ENCODE measurements at places on chromosomes 7 and 10.

DNA sequence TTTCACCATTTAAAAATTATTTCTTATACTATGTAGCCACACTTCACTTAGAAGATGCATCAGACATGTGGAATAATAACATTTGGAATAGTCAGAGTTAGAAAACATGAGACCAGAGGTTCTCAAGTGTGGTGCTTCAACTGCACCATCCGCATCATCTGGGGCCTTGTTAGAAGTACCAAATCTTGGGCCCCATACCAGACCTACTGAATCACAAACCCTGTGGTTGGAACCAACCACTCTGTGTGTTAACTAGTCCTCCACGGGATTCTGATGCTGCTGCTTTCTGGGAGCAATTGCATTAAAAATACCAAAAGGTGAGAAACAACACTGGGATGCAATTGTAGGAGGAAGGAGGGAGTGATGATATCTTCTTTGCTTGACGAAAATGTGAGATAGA is 125.2 kb downstream of the GNAT3 start:
- no peak for DNase-seq

GRCh38 chr7:748446-748845 is 21.4 kb upstream of the PRKAR1B start:
- DNase-seq = no peak

GRCh38 chr10:75772153-75772887 is 340.9 kb downstream of the LRMDA start:
- no peak for DNase-seq

- no peak for DNase-seq
Measured at GRCh38 chr10:4549139-4549653, 276.8 kb upstream of the AKR1E2 start.

DNA sequence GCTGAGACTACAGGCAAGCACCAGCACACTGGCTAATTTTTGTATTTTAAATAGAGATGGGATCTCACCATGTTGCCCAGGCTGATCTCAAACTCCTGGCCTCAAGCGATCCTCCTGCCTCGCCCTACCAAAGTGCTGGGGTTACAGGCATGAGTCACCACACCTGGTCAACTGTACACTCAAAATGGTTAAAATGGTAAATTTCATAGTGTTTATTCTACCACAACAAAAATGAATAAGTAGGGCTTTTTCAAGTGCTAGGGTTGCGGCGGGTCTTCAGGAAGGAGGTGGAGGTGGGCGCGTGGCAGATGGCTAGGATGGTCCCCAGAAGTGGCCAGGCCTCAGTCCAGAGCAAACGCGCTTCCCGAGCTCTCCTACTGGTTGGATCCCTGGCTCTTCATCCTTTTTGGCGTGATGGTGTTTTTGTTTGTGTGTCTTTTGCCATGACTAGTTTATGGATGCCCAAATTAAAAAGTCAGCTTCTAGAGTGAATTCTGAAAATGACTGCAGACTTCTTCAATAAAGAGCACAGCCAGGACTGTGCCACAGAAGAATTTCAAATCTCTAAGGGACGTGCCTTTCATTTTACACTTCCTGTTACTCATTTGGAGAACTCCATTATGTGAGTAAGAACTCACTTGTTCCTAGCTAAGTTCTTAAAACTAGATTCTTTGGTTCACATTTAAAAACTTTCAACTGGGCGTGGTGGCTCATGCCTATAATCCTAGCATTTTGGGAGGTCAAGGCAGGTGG is 73.9 kb downstream of the TMEM130 start:
- no peak for DNase-seq

DNA sequence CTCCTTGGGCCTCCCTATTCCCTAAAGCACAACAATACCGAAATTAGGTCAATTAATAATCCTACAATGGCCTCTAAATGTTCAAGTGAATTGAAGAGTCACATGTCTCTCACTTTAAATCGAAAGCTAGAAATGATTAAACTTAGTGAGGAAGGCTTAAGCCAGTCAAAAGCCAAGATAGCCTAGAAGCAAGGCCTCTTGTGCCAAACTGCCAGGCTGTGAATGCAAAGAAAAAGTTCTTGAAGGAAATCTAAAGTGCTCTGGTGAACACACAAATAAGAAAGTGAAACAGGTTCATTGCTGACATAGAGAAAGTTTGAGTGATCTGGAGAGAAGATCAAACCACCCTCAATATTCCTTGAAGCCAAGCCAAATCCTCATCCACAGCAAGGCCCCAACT is 57.2 kb downstream of the SLC29A4 start:
- no peak for DNase-seq

- DNase-seq = no peak
Measured at GRCh38 chr7:22219739-22220493, 137.0 kb downstream of the RAPGEF5 start.
